Heart right ventricle (tissue), 16 donors: ENCODE measurements at places on chromosomes 6 and 20. TPM values are rescaled to one million over a fixed set of nuclear protein-coding genes. Genes with fewer than 3 reads are reported as not detected.

Gene PROKR2
- total RNA-seq, result not detected

Gene TCP11
- not detected for total RNA-seq

Gene HUS1B
- total RNA-seq, result 0.57 TPM

Gene CLDN20
- not detected for total RNA-seq

Gene TOMM6
- total RNA-seq, result 187 TPM

Gene CRIP3
- 10.5 TPM for total RNA-seq

Gene TRIM10
- not detected for total RNA-seq

Gene NT5E
- 4.2 TPM for total RNA-seq

Gene SEL1L2
- total RNA-seq, result 0.90 TPM

Gene TCF19
- total RNA-seq, result 1.6 TPM

Gene RHAG
- 0.12 TPM for total RNA-seq

Gene DEFB132
- total RNA-seq, result not detected
